ENCODE measurements at places on chromosomes 13 and 19.

GRCh38 chr19:44960906-44961728 lies 5.9 kb downstream of the CLPTM1 start:
- DNase-seq = no peak

DNA sequence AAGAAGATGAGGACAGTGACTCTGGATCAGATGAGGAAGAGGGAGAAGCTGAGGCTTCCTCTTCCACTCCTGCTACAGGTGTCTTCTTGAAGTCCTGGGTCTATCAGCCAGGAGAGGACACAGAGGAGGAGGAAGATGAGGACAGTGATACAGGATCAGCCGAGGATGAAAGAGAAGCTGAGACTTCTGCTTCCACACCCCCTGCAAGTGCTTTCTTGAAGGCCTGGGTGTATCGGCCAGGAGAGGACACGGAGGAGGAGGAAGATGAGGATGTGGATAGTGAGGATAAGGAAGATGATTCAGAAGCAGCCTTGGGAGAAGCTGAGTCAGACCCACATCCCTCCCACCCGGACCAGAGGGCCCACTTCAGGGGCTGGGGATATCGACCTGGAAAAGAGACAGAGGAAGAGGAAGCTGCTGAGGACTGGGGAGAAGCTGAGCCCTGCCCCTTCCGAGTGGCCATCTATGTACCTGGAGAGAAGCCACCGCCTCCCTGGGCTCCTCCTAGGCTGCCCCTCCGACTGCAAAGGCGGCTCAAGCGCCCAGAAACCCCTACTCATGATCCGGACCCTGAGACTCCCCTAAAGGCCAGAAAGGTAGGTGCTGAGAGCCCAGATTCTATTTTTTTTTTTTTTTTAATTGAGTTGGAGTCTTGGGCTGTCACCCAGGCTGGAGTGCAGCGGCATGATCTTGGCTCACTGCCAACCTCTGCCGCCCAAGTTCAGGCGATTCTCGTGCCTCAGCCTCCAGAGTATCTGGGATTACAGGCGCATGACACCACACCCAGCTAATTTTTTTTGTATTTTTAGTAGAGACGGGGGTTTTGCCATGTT lies 2.3 kb downstream of the PPP1R15A start:
- peak; percentile 37 for DNase-seq

- DNase-seq = no peak
These were observed 16.2 kb downstream of the AKAP8L start for GRCh38 chr19:15402411-15403150.

DNA sequence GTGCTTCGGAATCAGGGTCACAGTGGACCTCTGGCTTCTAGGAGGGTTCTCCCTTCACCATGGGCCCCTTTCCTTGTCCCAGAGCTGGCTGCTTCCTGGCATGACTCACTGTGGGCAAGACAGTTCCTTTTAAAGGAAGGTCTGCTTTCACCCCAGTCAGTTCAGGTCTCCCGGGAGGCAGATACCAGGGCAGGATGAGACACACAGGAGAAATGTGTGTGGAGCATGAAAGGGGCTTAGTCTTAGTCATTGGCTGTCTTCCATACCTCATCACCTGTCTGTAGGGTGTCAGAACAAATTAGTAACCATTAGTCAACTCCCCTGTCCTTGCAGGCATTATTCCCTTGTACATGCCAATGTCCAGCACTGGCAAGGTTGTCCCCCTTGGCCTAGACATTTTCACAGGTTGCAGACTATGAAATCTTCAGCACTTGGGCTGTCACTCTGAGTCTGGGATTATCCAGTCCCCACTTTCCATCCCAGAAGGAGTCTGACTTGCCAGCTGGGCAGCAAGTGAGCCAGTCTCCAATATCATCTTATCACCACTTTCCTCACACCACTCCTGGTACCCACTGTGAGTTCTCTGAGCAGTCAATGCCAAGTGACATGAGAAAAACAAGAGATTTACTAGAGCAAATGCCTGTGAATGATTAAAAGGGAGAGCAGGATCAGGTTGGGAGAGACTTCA lies 76.8 kb upstream of the MEDAG start:
- no peak for DNase-seq

DNA sequence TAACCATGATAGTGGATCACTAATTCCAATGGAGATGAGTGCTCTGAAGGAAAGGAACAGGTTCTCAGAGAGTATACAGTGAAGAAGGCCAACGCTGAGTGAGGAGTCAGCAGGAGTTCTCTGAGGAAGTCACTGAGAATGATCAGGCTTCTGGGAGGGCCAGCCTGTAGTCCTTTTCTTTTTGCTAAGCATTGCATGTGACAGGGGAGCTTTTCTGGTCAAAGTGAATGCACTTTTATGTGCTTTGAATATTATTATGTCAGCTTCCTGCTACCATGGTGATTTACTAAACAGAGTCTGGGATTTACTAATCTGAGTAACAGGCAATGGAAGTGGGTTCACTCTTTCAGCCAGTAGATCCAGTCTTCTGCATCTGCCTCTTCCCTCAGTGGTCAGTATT lies 81.1 kb upstream of the SERP2 start:
- DNase-seq = no peak

DNA sequence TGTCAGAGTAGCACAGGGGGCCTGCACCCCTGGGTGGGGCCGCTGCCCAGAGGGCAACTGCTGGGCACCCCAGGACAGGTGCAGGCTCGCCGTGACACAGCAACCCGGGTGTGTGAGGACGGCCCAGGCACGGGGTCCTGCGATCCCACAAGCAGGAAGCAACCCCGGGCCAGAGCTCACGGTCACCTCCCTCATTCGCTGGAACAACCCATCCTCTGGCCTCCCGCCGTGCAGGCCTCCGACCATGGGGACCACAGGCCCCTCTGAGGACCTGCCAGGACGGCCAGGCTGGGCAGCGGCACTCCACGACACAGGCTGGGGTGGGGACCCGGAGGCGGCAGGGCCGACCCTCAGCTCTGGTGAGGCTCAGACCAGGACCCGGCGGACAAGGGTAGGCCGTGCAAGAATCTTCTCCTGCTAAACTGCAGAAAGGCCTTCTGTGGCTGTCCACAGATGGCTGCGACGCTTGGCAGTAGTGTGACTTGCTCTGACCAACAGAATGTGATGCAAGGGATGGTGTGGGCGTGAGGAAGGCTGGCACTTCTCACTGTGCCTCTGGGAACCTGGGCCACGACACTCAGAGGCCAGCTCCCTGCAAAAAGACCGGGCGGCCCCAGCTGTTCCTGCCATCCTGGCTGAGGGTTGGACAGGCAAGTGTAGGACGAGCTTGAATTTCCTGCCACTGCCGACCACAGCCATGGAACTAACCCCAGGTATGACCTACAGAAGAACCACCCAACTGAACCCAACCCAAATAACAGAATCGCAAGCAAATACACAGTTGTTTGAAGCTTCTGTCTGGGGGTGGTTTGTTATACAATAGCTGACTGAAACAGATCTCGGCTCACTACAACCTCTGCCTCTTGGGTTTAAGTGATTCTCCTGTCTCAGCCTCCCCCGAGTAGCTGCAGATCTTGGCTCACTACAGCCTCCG lies 26.5 kb downstream of the PIP5K1C start:
- DNase-seq = no peak

- DNase-seq = no peak
These were observed 1.9 kb upstream of the RABAC1 start for GRCh38 chr19:41960973-41961372.

- no peak for DNase-seq
These were observed 251.0 kb downstream of the GPC5 start for GRCh38 chr13:91649456-91649855.

DNA sequence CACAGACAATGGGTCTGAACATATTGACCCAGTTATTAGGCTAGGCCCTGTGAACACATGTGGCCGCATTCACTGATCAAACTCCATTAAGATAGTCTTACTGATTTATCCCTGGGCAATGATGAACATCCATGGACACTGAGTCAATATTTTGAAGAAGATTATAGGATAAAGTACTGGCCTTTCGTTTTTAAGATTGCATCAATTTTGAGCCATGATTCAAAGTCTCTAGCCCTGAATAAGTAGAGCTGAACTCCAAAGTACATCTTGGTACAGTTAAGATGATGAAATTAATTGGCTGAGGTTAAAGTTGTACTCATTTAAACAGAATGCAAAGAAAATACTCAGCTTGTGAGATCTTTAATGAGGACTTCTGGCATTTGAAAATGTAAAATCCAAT lies 1581.9 kb downstream of the EFNB2 start:
- no peak for DNase-seq

GRCh38 chr19:19409631-19410030 lies 4.2 kb downstream of the GATAD2A start:
- DNase-seq = no peak

DNA sequence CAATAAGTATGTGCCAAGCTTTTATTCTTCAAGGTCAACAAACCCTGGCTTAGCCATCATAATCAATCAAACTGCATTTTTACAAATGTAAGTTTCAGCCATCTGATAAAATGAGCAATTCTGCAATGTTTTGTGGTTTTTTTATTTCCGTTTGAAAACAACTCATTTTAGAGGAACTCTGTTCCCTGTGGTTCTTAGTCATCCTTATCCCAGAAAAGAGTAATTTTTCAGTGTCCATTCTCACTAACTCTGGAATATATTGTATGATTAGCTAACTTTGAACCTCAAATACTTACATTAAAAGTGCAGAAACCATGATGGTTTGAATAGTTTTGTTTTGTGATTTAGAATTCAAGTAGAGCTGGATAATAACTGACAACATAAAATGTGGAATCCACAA lies 87.6 kb downstream of the IRS2 start:
- DNase-seq = no peak

GRCh38 chr19:3403489-3404323 lies 37.3 kb downstream of the NFIC start:
- DNase-seq = no peak

DNA sequence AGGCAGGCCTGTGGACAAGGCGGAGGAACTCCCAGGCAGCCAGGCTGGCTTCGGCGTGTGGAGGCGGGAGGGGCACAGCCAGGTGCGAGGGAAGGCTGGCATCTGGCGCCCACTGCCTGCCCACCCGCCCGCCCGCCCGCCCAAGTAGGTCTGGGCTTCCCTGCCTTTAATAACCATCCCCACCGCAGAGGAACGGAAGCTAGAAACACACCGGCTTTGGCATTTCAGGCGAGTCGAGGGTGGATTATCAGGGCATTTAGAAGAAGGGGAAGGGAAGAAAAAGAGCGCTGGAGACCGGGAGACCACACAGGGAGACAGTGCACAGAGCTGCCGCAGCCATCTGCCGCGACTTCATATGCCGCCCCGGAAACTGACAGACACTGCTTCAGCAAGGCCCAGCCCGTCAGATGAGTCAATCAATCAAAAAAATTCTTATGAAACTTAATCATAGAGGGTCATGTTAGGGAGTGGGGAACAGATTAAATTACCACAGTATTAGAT lies 199.7 kb downstream of the TSHZ3 start:
- no peak for DNase-seq

GRCh38 chr19:46812977-46813838 lies 24.8 kb upstream of the SLC1A5 start:
- no peak for DNase-seq

Data from activated CD4-positive, CD25-positive, alpha-beta regulatory T cell treated with anti-CD3 and anti-CD28 coated beads, Interleukin-2, amount 50 U/mL, for 72 hours (primary cell).